Naive thymus-derived CD4-positive, alpha-beta T cell (primary cell): ENCODE measurements at places on chromosomes 16 and 17. TPM values are rescaled to one million over a fixed set of nuclear protein-coding genes. Genes with fewer than 3 reads are reported as not detected.

DNA sequence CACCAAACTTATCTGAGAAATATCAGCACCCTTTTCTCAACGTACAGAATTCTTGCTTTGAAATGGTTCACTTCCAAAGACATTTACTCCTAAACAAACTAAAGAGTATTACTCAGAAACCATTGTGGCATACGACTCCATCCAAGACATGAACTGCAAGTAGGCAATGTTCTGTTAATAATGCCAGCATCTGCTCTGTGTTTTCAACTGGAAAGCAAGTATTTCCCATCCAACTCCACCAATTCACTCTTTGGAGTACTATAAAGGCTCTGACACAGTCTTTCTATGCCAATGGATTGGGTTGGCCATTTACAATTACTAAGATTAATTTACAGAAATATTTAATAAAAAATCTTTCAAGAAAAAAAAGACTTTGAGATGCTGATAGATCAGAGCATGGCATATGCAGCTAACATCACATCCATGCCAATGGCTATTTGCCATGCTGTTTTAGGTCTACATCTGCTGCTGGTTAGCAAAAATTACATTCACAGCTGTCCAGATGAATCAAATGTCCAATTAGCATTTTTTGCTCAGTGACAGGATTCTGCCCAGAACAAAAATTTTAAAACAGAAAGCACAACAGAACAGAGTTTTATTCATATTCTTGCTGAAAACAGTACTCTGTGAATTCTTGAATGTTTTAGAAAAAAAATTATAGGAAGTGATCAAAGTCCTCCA, 65.9 kb upstream of the HLF start:
- DNase-seq: no peak

DNA sequence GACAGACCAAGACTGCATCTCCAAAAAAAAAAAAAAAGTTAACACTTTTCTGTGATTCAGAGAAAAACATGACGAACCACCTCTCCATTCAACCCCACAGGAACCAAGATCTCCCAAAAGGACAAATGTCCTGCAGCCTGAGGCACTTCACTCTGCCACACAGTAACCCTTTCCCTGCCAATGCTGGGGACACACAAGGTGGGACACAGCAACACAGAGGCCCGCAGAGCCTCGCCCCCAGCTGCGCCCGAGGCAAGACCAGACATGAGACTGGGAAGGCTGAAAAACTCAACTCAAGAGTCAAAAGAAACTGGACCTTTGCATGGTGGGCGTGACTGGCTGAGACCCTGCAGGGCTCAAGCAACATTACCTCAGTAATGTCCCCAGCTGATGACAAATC, 34.0 kb downstream of the FANCA start:
- DNase-seq: no peak

Gene NLRC3
- total RNA-seq: 64.1 TPM

Gene CARD14
- not detected for total RNA-seq

Gene TOX3
- not detected for total RNA-seq
